ENCODE measurements at places on chromosomes 4 and X. TPM values are rescaled to one million over a fixed set of nuclear protein-coding genes. Genes with fewer than 3 reads are reported as not detected.

CXCL11 gene
- not detected for total RNA-seq

HPSE gene
- total RNA-seq, result 3.7 TPM

FMR1NB gene
- not detected for total RNA-seq

RNF128 gene
- not detected for total RNA-seq

PDGFC gene
- total RNA-seq, result 30.5 TPM

TCEAL3 gene
- 38.0 TPM for total RNA-seq

RAI2 gene
- total RNA-seq, result 0.12 TPM
